Stimulated activated CD4-positive, alpha-beta T cell treated with anti-CD3 and anti-CD28 coated beads, TNF-alpha, amount 100 ng/mL, for 24 hours (primary cell): ENCODE measurements at places on chromosomes 2 and 18.

GRCh38 chr18:67455890-67456501 is 60.5 kb downstream of the DSEL start:
- no peak for DNase-seq

- no peak for DNase-seq
These were observed 23.6 kb upstream of the HES6 start for GRCh38 chr2:238263204-238264071.

DNA sequence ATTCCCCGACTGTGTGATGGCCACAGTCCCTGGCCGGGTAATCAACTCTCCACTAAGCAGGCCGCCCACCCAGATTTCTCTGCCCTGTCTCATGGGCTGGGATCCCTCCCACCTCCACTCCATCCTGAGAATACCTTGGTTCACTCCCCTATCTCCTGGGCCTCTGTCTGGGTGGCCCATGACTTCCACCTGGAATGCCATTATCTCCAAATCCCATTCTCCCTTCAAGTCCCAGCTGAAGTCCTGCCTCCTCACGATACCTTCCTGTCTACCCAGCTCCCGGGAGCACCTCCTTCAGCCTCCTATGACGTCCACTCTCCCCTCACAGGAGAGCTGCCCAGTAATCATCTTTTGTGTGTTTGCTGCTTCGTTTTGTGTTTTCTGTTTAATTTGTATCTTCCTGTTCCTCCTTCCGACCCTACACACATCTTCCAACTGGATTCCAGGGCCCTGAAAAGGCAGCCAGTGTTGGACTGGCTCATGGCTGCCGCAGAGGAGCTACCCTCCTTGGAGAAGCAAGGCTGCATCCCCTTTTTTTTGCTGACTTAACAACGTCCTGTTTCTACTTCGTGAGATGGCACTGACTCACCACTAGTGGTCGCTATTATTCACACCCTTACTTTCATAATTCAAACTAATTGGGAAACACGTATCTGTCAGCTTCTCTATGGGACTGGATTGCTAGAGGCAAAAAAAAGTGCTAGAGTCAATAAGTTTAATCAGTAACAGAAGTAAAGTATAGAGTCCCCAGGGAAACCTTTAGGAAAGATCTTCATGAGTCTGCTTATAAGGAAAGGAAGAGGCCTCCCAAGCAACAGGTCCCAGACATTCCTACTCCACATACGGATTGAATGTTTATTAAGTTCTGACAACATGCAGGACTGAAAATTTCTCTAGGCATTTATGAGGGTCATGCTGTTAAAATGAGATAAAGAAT is 171.9 kb upstream of the GATA6 start:
- no peak for DNase-seq

- DNase-seq = no peak
These were observed 49.1 kb upstream of the IGFBP2 start for GRCh38 chr2:216584112-216584511.

DNA sequence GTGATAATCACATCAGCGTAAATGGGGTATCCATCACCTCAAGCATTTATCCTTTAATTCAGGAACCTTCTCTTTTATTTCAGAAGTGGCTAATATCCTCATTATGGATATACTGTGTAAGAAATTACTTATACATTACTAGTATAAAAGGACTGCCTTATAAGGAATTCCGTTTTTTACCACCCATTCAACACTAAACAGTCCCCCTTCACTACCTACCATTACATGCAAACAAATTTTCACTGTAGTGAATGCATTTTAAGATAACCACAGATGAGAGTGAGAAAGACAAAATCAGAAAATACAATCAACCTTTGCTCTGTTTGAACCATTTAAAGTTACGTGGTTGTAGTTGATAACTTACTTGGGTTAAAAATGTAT is 551.2 kb downstream of the RNF144A start:
- DNase-seq = no peak

- DNase-seq = no peak
These were observed 4.0 kb downstream of the DIPK1C start for GRCh38 chr18:74453016-74453566.

GRCh38 chr2:39379643-39380524 is 57.2 kb downstream of the MAP4K3 start:
- DNase-seq = no peak

DNA sequence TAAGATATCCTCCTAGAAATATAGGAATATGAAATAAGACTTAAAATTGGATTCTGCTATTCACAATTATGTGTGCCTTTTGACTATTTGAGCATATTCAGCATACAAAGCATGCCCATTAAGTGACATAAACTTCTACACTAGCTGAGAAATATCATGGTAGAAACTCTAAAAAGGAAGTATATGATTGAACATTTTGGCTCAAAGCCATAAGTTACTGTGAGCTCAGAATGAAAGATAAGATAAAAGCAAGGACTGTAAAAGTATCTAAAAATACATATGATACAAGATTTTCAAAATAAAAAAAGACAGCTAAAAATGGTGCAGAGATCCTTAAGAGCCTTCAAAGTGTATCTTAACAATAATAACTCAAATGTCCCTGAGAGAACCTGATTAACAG is 340.5 kb upstream of the SLC39A10 start:
- DNase-seq = no peak
